ENCODE measurements at places on chromosomes 13 and 19.

DNA sequence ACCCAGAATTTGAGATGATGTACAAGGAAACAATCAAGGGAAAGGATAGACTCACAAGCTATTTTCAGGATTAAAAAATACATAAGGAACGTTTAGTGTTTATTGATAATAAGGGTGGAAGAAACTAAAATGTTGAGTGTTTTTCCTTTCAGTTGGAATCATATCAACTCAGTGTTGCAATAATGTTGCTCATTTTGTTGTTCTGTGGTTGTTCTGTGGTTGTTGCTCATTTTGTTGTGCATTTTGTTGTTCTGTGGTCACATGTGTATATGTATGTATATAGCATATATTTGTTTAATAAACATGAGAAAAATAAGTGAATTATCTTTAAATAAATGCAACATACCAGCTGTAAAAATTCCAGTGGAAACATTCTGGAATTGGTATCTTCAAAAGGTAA is 262.4 kb upstream of the SPRY2 start:
- no peak overlapping the region for H3K27ac ChIP-seq
- peaks cover 3% of the 10 kb centered on the region for H3K4me1 ChIP-seq
- no peaks in the 10 kb centered on the region for H3K27me3 ChIP-seq
- DNase-seq, result no peak
- H3K36me3 ChIP-seq, result no peaks in the 10 kb centered on the region

- peaks cover 11% of the 10 kb centered on the region for H3K4me1 ChIP-seq
- H3K36me3 ChIP-seq, result no peaks in the 10 kb centered on the region
- no peaks in the 10 kb centered on the region for H3K27me3 ChIP-seq
- H3K27ac ChIP-seq, result no peak overlapping the region
Observed at GRCh38 chr19:48290771-48291488, 21.0 kb downstream of the ZNF114 start.

DNA sequence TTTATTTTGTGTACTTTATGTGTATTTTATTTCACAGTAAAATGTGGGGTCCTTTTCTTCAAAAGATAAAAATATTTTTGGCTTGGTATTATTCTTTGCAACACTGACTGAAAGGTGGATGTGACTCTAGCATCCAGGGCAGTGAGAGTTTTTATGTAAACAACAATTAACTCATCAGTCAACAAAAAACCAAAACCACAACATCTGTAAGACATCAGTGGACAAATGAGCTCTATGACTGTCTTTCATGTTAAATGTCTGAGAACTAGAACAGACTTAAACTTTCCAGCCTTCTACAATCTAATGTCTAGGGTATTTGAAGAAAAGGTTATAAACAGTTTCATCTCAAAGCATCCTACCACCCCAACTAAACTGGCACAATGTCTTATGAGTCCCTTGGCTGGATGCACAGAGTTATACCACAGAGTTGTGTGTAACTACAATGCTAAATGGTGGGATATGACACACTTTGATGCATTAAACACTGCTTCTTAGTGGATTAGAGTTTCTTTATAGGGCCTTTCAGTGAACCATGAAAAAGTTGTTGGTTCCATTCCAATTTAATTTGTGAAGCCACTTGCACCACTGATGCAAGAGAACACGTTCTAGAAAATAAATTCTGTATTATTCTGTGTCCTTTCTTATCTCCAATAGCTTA is 544.2 kb upstream of the KLF12 start:
- H3K4me1 ChIP-seq, result no peaks in the 10 kb centered on the region
- H3K36me3 ChIP-seq, result no peaks in the 10 kb centered on the region
- no peaks in the 10 kb centered on the region for H3K27me3 ChIP-seq
- no peak overlapping the region for H3K27ac ChIP-seq
- no peak for DNase-seq
- no peak overlapping the region for H3K4me3 ChIP-seq

DNA sequence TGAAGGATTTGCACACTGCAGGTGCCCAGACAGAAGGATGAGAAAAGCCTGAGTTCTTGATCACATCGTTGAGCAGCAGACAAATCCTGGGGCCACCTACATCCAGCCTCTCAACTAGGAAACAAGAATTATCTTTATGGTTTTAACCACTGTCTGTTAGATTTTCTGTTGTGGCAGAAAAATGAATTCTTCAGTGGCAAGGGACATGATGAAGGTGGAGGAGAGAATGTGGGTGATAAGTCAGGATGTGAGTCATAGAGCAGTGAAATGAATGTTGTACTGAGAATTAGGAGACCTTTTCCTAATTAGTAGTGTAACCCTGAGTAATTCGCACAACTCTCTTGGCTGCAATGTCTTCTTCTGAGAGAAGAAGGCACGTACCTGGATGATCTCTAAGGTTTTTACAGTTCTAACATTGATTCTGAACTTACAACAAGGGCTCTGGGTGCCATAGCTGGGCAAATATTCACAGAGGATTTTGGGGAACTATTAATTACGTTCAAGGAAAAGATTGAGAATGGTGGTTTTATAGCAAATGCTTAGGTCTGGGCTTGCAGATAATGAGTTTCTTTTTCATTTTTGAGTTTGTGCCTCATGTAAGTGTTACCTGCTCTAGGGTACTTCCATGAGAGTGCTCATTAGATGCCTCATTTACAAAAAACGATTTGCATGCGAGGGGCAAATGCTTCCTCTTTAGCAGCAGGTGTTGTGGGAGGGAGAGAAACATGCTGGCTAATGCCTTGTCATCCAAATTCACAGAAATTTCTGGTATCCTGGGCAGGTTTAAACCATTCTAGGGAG is 111.0 kb upstream of the KL start:
- no peak overlapping the region for H3K4me3 ChIP-seq
- no peaks in the 10 kb centered on the region for H3K27me3 ChIP-seq
- no peak for DNase-seq
- H3K27ac ChIP-seq, result no peak overlapping the region

- DNase-seq, result no peak
- no peaks in the 10 kb centered on the region for H3K4me1 ChIP-seq
Observed at GRCh38 chr13:40272776-40273139, 393.7 kb downstream of the FOXO1 start.

- no peak for DNase-seq
- no peaks in the 10 kb centered on the region for H3K27me3 ChIP-seq
- H3K4me3 ChIP-seq, result no peak overlapping the region
- no peaks in the 10 kb centered on the region for H3K4me1 ChIP-seq
- no peaks in the 10 kb centered on the region for H3K36me3 ChIP-seq
Observed at GRCh38 chr19:9565900-9566705, 18.2 kb downstream of the ZNF121 start.
